Activated B cell treated with CpG ODN at 0.5 μM for 24 hours (primary cell): ENCODE measurements at places on chromosomes 2 and 18. TPM values are rescaled to one million over a fixed set of nuclear protein-coding genes. Genes with fewer than 3 reads are reported as not detected.

Gene SERPINB10
- total RNA-seq = not detected in 2 replicates

Gene GPR39
- total RNA-seq = not detected in 2 replicates

Gene METAP1D
- 7.7 and 13.7 TPM in 2 replicates for total RNA-seq

Gene LTBP1
- total RNA-seq = 0.07 TPM in 1 of 2 replicates, not detected in the other

Gene UGT1A5
- not detected in 2 replicates for total RNA-seq

DNA sequence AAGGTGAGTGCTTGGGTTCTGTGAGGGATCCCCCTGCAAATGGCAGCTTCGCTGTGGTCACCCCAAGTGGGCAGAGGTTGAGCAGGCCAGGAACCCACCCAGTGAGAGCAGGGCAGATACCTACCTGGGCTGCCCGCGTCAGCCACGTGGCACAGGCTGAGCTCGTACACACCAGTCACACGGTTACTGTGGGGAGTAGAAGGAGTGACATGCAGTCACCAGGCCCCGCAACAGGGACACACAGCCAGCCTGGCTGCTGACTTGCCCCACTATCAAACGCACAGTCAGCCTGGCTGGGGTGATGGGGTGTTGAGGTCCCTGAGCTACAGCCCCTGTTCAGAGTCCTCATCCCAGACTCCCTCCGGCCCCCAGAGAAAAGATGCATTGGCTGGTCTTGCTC lies 32.2 kb downstream of the AQP12A start:
- H3K4me1 ChIP-seq = no peaks in the 10 kb centered on the region
- no peak overlapping the region for H3K27ac ChIP-seq
- no peak overlapping the region for H3K4me3 ChIP-seq
- no peaks in the 10 kb centered on the region for H3K27me3 ChIP-seq
- no peaks in the 10 kb centered on the region for H3K36me3 ChIP-seq

GRCh38 chr2:107595749-107596148 lies 230.9 kb upstream of the RGPD4 start:
- H3K36me3 ChIP-seq = no peaks in the 10 kb centered on the region
- DNase-seq = no peak
- no peaks in the 10 kb centered on the region for H3K27me3 ChIP-seq
- H3K27ac ChIP-seq = no peak overlapping the region

GRCh38 chr2:24237313-24237712 lies 62.5 kb downstream of the FAM228A start:
- no peak overlapping the region for H3K4me3 ChIP-seq
- H3K36me3 ChIP-seq = peaks cover 65% of the 10 kb centered on the region
- no peaks in the 10 kb centered on the region for H3K4me1 ChIP-seq
- no peak overlapping the region for H3K27ac ChIP-seq
- H3K27me3 ChIP-seq = no peaks in the 10 kb centered on the region

DNA sequence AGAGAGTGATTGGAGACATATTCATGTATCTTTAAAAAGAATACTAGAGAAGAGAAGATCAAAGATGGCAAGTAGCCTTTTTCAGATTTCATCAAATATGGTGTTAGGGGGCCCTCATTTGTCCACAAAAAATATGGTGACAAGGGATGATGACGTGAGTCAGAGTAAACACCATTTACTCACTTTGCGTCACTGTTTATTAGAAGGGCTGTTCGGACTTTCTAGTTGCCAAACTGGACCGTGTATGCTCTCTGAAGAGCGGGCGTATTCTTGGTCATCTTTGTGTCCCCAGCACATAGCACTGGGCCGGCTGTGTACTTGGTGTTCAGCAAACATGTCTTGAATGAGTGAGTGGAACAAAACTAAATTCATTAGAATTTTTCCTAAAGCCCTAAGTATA lies 37.5 kb downstream of the TTC39C start:
- H3K4me1 ChIP-seq = peaks cover 67% of the 10 kb centered on the region
- peaks cover 3% of the 10 kb centered on the region for H3K36me3 ChIP-seq
- no peak for DNase-seq
- no peak overlapping the region for H3K4me3 ChIP-seq

- no peak for DNase-seq
- no peak overlapping the region for H3K4me3 ChIP-seq
- no peak overlapping the region for H3K27ac ChIP-seq
- H3K27me3 ChIP-seq = no peaks in the 10 kb centered on the region
These were observed 86.9 kb downstream of the CLHC1 start for GRCh38 chr2:55144922-55145820.

- DNase-seq = no peak
- H3K4me3 ChIP-seq = peak overlapping the region; percentile 52
- H3K36me3 ChIP-seq = peaks cover 35% of the 10 kb centered on the region
These were observed 179.5 kb downstream of the BCL2 start for GRCh38 chr18:63140038-63140450.

- no peak overlapping the region for H3K27ac ChIP-seq
- no peak overlapping the region for H3K4me3 ChIP-seq
- H3K36me3 ChIP-seq = no peaks in the 10 kb centered on the region
These were observed 365.3 kb downstream of the TDRD15 start for GRCh38 chr2:21489080-21489479.

DNA sequence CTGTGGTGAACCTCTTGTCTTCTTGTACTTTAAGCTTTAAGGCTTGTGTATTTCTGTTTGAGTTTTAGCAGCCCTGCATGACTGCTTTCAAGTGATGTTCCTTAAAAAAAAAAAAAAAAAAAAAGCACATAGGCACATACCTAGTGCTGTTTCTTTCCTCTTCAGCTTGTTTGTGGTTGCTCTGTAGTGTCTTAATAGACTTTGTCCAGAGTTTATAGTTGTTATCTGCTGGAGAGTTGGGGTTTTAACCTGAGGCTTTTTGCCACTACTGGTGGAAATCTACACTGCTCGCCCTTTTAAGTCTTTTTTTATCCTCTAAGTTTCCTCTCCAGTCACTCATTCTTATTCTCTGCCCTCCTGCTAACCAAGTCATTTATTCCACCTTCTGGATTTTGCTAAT lies 34.5 kb downstream of the AGFG1 start:
- H3K27ac ChIP-seq = peak overlapping the region; percentile 27
- peaks cover 85% of the 10 kb centered on the region for H3K4me1 ChIP-seq
- no peaks in the 10 kb centered on the region for H3K27me3 ChIP-seq
- DNase-seq = no peak
- peak overlapping the region; percentile 29 for H3K4me3 ChIP-seq

DNA sequence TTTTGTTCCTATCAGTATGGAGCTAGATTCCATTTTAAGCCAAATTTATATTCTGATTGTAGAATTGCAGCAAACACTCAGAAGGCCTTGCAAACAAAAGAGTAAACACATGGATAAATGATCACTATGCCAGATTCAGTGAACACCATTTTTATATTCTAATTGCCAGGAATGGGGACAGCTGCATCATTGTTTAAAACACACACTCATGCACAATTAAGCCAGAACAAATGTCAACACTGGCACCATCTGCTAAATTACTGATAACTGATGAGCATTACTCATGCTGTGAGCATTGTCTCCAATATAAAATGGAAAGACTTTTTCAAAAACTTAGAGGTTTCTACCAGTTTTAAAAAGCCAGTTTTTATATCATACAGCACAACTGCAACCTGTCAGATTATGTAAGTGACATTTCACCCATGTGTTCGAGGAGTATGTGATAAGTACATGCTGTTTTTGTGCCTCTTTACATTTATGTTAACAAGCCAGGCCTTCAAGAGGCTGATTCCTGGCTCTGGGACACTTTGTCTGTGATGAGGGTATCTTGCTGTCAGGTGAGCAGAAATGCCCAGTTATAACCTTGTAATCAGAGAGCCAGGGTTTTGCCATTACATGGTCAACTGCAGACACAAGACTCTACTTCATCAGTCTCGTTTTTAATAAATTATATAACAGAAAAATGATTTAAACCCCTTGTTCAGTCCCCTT lies 4.4 kb upstream of the ST8SIA5 start:
- H3K27ac ChIP-seq = no peak overlapping the region
- H3K27me3 ChIP-seq = peaks cover 24% of the 10 kb centered on the region
- H3K4me3 ChIP-seq = no peak overlapping the region
- no peaks in the 10 kb centered on the region for H3K36me3 ChIP-seq
- DNase-seq = no peak

DNA sequence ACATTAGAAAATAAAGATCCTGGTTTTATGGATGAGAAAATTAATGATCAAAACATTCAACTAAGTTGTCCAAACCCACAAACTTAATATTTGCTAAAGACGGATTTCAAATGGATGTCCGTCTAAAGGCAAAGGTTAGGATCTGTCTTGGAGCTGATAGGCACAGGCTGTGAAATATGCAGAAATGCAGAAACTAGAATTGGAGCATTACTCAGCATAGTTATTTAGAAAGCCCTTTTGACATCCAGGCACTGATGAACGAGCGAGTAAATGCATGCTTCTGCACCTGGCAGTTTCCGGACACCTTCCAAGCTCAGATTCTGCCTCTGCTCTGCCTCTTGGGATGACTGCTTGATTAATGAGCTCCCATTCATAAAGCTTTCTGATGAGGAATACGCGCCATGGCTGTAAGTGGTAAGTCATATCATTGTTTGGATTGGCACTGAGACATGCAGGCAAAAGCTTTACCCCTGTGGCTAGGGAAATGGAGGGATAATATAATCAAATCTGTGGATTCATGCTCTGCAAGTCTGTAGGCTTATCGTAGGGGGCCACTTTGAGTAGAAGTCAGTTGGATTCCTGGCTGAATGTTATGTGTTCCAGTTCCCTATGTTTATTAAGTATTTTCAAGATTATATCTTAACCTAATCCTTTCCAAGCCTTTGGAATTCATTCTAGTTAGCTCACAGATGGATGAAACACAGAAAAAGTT lies 2176.3 kb upstream of the CELF4 start:
- H3K27ac ChIP-seq = no peak overlapping the region
- no peaks in the 10 kb centered on the region for H3K36me3 ChIP-seq
- no peak for DNase-seq

DNA sequence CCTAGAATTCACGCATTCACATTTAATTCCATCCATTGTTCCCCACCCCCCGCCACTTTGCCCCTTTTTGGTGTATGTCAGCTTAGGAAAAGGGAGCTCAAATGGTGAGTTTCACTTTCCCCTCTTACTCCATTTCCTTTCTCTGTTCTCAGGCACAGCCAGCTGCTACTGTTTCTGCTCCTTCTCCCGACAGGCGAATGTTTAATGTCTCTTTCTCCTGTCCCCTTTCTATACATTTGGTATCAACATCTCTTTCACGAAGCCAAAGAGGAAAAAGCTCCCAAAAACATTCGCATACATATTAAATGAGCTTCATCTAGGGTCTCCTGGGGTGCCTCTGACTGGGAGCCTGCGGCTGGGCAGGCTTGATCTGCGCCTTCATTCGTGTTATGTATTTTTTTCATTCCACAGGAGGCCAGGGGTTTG lies 124.2 kb upstream of the SATB2 start:
- H3K4me3 ChIP-seq = no peak overlapping the region
- no peak overlapping the region for H3K27ac ChIP-seq
- H3K4me1 ChIP-seq = no peaks in the 10 kb centered on the region
- no peaks in the 10 kb centered on the region for H3K27me3 ChIP-seq
- no peaks in the 10 kb centered on the region for H3K36me3 ChIP-seq

- DNase-seq = no peak
- H3K27me3 ChIP-seq = no peaks in the 10 kb centered on the region
- no peak overlapping the region for H3K27ac ChIP-seq
- H3K4me3 ChIP-seq = no peak overlapping the region
- no peaks in the 10 kb centered on the region for H3K36me3 ChIP-seq
These were observed 1257.2 kb upstream of the CHAC2 start for GRCh38 chr2:52510432-52510831.

GRCh38 chr2:36783246-36783645 lies 86.7 kb downstream of the VIT start:
- H3K4me3 ChIP-seq = no peak overlapping the region
- no peak for DNase-seq
- H3K27me3 ChIP-seq = peaks cover 5% of the 10 kb centered on the region

GRCh38 chr2:54966837-54967236 lies 83.4 kb downstream of the RTN4 start:
- H3K27me3 ChIP-seq = no peaks in the 10 kb centered on the region
- H3K4me1 ChIP-seq = peaks cover 9% of the 10 kb centered on the region
- no peak overlapping the region for H3K4me3 ChIP-seq
- DNase-seq = no peak

DNA sequence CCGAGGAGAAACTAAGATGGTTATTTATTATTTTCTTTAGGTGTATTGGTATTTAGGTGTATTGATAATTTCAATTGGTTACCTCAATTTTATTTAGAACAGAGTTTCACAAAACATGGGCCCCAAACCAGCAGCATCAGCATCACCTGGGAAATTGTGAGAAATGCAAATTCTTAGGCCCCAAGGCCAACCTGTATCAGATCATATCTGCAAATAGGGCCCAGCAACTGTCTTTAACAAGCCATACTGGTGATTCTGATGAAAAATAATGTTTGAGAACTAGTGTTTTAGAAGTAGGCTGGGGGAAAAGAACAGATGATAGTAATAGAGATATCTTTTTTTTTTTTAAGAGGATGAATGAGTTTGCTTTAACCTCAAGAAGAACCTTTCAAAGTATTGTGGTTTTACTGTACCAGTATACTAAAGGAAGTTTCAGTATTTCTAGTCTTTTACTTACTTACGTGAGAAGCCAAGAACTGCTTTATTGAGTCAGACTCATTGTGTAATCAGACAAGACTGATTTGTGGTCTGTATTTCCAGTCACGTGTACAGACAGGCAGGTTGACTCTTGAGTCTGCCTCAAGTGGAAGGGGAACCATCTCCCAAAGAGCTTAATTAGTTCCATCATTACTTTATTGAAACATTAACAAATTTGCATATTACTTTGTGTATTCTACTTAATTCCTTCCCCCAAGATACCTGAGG lies 60.4 kb upstream of the GAREM1 start:
- no peak overlapping the region for H3K4me3 ChIP-seq
- H3K27me3 ChIP-seq = peaks cover 2% of the 10 kb centered on the region
- H3K36me3 ChIP-seq = no peaks in the 10 kb centered on the region
- no peak overlapping the region for H3K27ac ChIP-seq

DNA sequence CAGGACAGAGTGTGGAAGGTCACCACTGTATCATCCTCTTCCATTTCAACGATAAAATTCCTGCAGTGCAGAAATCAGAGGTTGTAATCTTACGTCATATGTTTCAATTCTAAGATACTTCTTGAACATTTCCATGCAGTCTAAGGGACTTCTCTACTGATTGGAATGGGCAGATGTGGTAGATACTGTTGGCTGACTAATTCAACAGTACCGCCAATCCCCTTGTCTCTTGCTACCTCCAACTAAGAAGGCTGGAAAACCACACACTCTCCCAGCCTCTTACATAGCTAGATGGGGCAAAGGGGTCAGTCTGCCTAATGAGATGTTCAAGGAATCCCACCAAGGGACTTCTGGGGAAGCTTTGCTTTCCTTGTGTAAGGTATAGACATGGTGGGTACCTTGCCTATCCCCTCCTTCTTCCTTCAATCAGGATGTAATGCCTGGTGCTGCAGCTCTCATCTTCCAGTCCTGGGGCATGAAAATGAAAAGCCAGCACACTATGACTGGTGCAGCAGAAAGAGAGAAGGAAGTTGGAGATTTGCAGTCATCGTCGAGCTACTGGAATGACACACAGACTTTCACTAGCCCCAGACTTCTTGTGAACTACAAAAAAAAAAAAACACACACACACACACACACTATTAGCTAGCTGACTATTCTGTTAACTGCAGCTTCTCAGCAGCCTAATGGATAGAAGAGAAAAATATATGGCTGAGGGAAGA lies 84.1 kb downstream of the ALPK2 start:
- no peaks in the 10 kb centered on the region for H3K36me3 ChIP-seq
- no peaks in the 10 kb centered on the region for H3K27me3 ChIP-seq
- no peak for DNase-seq
- H3K4me3 ChIP-seq = no peak overlapping the region

GRCh38 chr2:217941886-217942728 lies 60.7 kb downstream of the TNS1 start:
- H3K27me3 ChIP-seq = peaks cover 20% of the 10 kb centered on the region
- no peaks in the 10 kb centered on the region for H3K4me1 ChIP-seq
- no peak overlapping the region for H3K4me3 ChIP-seq
- no peak for DNase-seq
- H3K36me3 ChIP-seq = no peaks in the 10 kb centered on the region
- no peak overlapping the region for H3K27ac ChIP-seq
